Glutamatergic neuron (in vitro differentiated cells): ENCODE measurements at places on chromosomes 7 and 10.

DNA sequence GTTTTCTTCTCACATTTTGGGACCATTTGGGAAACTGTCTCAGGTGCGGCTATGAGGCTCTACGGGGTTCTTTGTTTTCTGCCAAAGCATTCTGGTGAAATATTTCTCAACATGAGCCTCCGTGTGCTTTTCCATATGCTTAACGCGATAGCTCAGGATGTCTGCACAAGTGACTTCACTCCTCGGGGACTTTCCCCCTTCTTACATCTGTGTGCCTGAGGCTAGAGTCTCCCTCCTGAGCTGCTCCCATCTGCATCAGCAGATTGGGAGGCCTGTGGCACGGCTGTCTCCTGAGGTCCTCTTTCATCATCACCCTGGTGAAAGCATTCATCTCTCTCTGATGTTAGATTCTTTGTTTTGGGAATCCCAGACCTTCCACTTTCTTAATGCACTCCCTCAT is 1190.9 kb downstream of the TYW1 start:
- DNase-seq = peak; percentile 73

DNA sequence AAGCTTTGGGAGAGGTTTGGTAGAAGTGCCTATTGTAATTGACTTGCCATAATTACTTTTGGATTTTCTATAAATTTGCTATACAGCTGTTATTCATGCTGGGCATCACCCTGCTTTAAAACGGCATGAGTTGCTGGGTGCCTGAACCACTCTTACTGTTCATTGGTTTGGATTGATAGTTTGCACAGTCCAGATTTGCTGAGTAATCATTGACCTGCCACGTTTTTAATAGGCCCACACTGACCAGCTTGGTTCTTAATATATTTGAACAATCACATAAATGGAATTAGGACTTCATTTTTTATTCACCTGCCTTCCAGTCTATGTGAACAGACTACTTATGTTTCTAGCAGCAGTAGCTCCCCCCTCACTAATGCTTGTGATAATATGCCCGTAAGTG is 630.8 kb downstream of the SDK1 start:
- no peak for DNase-seq

- DNase-seq = no peak
Observed at GRCh38 chr10:5040010-5040673, 36.5 kb upstream of the AKR1C2 start.

DNA sequence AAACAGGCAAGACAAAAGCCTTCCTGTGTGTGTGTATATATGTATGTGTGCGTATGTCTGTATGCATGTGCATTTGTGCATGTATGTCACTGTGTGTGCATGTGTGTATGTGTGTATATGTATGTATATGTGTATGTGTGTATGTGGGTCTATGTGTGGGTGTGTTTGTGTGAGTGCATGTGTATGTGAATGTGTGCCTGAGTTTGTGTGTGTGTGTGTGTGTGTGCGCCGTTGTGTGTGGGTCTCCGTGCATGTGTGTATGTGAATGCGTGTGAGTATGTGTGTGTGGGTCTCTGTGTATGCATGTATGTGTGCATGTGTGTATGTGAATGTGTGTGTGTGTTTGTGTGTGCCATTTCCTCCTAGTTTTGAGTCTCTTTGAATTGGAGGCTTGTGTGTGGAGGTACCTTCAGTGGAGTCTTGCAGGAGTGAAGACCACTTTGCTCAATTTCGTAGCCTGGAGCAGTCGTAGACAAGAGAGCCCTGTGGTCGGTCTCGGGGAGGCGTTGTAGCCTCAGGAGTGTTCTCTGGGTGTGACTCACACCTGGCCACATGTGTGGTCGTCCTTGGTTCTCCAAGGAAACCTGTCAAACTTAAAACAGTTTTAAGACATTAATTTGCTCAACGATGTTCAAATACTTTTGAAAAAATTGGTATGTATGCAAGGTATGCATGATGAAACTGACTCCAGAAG is 28.1 kb downstream of the INPP5A start:
- DNase-seq = no peak

- DNase-seq = no peak
Observed at GRCh38 chr10:127279334-127279774, 83.0 kb upstream of the INSYN2A start.

DNA sequence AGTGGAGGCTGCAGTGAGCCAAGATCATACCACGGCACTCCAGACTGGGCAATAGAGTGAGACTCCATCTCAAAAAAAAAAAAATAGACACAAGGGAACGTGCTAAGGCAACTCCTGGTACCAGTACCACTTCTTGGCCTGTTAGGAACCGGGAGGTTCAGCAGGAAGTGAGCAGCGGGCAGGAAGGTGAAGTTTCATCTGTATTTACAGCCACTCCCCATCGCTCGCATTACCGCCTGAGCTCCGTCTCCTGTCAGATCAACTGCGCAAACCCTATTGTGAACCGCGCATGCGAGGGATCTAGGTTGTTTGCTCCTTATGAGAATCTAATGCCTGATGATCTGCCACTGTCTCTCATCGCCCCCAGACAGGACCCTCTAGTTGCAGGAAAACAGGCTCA is 69.9 kb upstream of the FOXK1 start:
- no peak for DNase-seq

- no peak for DNase-seq
Observed at GRCh38 chr10:131698232-131698631, 202.6 kb upstream of the PPP2R2D start.

- DNase-seq = no peak
Observed at GRCh38 chr7:153245809-153246208, 486.3 kb downstream of the ACTR3B start.

DNA sequence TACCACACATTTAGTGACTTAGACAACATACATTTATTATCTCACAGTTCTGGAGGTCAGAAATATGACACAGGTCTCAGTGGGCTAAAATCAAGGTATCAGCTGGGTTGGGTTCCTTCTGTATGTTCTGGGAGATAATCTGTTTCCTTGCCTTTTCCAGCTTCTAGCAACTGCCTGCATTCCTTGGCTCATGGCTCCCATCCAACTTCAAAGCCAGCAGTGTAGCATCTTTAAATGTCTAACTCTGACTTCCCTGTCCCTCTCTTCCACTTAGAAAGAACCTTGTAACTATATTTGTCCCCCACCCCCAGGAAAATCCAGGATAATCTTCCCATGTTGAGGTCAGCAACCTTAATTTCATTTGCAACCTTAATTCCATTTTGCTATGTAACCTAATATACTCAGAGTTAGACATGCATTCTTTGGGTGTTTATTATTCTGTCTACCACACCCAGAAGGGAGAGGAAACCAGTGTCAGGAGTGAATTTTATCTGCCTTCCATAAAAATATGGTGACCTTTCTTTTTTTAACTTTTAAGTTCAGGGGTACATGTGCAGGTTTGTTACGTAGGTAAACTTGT is 57.3 kb upstream of the SMIM30 start:
- DNase-seq = no peak

DNA sequence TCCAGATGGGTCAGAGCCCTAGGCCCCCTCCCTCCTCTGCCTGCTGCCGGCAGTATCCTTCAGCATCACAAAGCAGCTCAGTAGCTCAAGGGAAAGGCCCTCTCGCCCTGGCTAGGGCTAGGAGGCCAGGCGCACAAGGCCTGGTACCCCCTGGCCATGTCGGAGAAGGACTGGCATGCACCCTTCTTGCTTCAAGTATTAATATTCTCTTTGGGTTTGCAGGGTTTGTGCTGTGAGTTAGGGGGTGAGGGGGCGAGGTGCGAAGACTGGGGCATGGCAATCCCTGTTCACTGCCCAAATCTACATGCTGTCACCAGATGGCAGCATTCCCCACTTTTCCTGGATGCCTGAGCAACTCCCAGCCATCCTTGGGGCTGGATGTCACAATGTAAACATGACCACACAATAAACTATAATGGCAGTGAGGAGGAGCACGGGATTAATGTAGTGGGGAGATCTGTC is 105.2 kb downstream of the NEURL1 start:
- peak; percentile 78 for DNase-seq

- DNase-seq = no peak
Observed at GRCh38 chr10:110511734-110512449, 14.2 kb downstream of the DUSP5 start.

DNA sequence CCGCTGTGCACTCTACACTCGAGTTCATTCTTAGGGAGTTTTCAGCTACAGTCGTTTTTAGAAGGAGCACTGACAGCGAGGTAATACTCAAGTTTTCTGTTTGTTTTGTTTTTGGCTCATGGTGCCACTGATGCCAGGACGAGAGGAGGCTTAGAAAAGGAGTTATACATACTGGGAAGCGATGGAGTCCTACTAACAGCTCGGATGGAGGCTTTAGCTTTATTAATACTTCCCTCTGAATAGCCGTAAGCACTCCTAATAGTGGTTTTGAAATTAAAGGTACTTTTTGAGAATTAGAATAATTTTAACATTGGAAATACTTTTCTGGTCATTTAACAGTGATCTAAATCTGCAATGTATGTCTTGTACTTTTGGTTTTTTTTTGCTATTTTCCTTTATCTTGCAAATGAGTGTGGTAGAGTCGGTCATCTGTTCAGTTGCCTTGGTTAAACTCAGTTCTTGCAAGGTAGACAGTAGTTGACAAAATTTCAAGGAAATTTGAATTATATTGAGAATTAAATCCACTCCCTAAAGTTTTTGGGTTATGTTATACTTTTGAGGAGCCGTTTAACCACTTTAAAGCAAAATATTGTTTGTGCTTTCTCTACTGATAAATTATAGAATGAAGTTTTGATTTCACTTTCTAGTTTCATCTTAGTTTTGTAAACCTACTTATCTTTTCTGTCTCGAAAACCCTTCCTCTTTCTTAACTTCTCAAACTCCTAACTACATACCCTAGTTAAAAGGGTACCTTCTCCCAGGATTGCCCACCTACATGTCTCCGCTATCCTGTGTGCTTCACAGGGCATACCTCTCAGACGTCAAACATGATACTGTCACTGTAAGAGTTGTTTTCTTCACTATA is 1.5 kb downstream of the HBP1 start:
- no peak for DNase-seq

DNA sequence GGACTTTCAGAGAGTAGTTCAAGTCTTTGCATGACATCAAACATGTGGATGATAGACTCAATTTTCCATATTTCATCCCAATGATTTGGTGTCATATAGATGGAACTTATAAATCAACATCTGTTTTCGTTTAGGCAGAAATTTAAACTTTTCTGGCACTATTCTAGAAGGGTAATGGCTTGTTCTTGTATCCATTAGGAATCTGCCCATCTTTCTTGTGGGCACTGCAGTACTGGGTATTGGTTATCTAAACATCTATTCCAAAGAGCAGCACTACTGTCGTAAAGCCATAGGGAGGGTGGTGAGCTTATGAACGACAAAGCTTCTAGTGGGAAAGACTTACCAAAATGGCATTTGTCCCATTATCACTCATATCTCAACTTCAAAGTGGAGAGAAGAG is 273.5 kb downstream of the TWIST1 start:
- DNase-seq = no peak

DNA sequence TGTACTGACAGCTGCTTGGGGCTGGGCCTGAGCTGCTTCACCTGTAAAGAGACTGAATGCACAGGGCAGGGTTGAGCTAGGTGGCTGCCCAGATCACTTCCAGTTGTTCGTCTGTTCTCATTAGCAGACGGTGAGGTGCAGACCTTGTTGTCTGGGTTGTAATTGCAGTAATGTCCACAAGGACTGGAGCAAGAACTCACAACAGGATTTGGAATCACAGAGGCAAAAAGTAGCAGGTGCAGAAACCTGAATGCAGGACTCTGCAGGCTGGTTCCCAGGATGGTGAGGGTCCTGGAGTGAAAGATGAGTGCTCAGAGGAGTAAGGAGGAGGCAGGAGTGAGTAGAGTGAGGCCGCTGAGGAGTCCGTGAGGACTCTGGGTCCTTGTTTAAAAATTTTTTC is 9.2 kb downstream of the ZSCAN25 start:
- DNase-seq = no peak

GRCh38 chr10:122271076-122271475 is at the start of gene BTBD16:
Gene BTBD16 (plus strand): TSS chr10:122271296. CDS start chr10:122275082, 3,786 bp downstream.
- no peak for DNase-seq

- DNase-seq = peak; percentile 74
Observed at GRCh38 chr10:72087969-72088888, at the start of gene SPOCK2. Gene SPOCK2 (minus strand): TSS chr10:72088551. CDS start chr10:72088328, 223 bp downstream.

DNA sequence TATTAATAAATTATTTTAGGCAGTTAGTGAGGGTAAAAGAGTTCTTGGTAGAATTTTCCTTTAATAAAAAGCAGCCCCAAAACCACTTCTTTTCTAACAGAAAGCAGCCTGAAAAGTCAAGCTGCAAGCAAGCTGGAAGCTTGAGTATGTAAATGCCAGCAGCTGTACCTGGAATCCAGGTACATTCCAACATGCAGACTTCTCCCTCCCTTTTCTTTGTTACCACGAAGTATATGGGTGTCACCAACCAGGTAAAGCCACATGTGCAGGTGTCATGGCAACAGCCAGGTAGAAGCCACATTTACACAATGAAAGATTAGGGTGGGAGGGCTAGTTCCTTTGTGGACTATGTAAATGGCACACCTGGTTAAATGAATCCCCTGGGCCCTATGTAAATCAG is 114.6 kb downstream of the EPC1 start:
- no peak for DNase-seq
